ENCODE measurements at places on chromosomes 4 and X. TPM values are rescaled to one million over a fixed set of nuclear protein-coding genes. Genes with fewer than 3 reads are reported as not detected.

GRCh38 chr4:123064390-123064789 lies 142.0 kb upstream of the NUDT6 start:
- DNase-seq = no peak

The CAPN6 gene
- polyA plus RNA-seq = not detected

DNA sequence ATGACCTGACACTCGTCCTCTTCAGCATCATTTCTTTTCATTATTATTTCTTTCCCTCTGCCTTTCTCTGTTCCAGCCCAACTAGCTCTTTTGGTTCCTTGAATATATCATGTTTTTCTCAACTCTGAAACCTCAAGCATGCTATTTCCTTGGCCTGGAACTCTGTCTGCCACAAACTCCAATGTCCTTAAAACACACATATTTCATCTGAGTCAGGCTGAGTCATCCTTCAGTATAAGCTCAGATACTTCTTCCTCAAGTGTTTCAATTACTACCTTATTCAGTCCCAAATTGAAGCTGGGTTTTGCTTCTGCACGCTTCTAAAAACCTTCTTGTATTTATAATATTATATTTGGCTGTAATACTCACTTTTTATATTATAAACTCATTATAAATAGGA lies 424.2 kb downstream of the PDGFC start:
- DNase-seq = no peak

DNA sequence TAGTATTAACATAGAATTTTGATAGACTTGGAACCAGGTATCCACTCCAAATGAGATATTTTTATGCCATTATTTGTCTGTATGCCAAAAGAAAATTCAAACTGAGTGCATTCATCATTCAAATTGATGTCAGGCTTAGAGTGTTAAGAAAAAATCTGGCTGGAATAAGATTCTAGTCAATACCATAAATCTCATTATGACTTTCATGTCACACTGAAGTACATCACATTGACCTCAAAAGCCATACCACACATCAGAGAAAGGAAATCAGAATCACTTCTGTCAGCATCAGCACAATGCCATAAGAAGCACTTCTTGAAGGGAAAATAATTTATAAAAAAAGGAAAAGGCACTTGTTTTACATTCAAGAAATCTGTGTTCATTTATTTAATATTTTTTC lies 119.0 kb upstream of the BMP3 start:
- DNase-seq = no peak

- no peak for DNase-seq
Observed at GRCh38 chrX:39907964-39908661, 189.6 kb downstream of the BCOR start.

- no peak for DNase-seq
Observed at GRCh38 chr4:186643501-186644310, 80.0 kb downstream of the FAT1 start.

The NR0B1 gene
- polyA plus RNA-seq = not detected

The OTC gene
- polyA plus RNA-seq = not detected

- no peak for DNase-seq
Observed at GRCh38 chr4:154854362-154854761, 73.3 kb downstream of the RBM46 start.

GRCh38 chr4:123077330-123077729 lies 154.9 kb upstream of the NUDT6 start:
- no peak for DNase-seq

DNA sequence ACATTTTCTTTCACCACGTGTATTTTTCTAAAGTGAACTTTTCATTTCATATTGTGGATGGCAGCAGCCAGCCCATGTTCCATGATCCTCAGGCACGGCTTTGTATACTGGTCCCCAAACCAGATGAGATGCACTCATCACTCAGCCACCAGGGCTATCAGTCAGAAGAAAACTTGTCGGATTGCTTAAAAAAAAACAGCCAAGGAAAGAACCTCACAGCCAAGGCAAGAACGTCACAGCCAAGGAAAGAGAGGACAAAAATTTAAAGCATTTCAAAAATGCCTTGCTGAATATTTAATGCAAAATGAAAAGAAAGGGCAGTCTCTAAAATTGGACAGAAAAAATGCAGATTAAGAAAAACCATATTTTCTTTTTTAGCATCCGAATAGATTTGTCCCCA lies 333.3 kb downstream of the PDGFC start:
- no peak for DNase-seq

The HGFAC gene
- not detected for polyA plus RNA-seq

DNA sequence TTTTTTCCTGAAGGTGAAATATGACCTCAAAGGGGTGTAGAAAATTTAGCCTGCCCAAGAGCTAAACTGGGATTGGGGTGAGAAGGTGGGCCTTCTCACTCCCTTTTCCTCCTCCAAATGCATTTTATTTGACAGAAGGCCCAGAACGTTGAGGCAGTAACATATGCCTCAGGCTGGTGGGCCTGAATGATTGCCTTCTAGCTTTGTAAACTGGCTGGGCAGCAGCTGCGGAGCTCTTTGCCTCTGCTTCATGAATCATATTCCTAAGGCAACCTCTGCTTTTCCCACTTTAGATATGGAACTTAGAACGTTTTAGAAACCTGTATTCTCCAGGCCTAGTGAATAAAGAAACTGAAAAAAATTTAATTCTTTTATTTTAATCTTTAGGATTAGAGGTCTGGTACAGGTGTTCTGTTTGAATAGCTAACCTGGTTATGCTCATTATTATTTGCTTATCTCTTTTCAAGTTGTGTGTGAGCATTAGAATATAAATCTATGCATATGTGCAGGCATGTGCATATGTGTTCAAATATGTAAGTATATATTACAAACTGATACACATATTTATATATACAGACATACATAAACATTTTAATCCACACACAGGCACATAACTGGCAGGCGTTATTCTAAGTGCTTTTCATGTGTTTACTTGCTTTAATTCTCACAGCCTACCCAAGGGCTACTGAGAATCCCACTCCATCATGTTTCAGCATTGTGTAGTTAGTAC lies 11.5 kb downstream of the PRDM8 start:
- no peak for DNase-seq

The MAP7D3 gene
- polyA plus RNA-seq = 6.2 TPM

The MID1 gene
- polyA plus RNA-seq = not detected

DNA sequence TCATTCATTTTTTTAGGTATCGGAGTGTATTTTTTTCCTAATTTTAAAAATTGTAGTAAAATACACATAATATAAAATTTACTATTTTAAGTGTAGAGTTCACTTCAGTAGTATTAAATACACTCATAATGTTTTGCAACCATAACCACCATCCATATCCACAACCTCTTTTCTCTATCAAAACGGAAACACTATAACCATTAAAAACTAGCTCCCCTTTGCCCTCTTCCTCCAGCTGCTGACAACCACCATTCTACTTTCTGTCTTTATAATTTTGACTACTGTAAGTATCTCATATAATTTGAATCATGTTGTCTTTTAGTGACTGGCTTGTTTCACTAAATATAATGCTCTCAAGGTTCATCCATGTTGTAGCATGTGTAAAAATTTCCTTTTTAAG lies 205.4 kb upstream of the CXorf51B start:
- DNase-seq = no peak

DNA sequence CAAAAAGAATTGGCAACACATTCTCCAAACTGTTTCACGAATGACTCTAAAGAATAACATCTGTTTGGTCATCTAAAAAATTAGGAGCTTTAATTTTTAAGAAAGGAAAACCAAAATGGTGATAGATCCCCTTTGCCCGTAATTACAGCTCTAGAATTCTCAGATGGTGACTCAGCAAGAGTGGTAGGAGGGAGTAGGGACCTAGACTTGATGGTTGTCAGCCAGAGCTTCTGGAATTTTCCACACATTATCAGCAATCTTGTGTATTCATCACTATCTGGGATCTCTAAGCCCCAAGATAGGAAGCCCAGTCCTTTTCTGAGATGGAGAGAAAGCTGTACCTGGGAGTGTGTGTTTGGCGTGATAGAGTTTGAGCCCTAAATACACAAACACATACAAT lies 103.9 kb upstream of the RAB40AL start:
- no peak for DNase-seq

The CPLX1 gene
- not detected for polyA plus RNA-seq

The PPP1R2C gene
- polyA plus RNA-seq = 4.4 TPM

The NFXL1 gene
- polyA plus RNA-seq = 10.0 TPM

DNA sequence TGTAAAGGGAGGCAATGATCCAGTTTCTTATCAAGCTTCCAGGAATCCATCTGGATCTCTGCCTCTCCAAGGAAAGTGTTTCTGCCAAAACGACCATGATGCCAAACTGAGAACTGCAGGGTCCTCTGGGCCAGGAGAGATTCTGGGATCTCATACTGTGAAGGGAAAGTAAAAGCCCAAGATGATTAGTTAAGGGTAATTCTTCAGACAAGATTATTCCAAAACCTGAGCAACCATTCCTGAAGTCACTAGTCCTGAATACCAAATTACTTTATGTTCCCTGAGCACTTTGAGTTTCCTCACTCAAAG lies 42.0 kb downstream of the SRPX2 start:
- DNase-seq = no peak

The ESX1 gene
- not detected for polyA plus RNA-seq

GRCh38 chrX:71128166-71128833 lies 9.9 kb downstream of the MED12 start:
- DNase-seq = no peak

DNA sequence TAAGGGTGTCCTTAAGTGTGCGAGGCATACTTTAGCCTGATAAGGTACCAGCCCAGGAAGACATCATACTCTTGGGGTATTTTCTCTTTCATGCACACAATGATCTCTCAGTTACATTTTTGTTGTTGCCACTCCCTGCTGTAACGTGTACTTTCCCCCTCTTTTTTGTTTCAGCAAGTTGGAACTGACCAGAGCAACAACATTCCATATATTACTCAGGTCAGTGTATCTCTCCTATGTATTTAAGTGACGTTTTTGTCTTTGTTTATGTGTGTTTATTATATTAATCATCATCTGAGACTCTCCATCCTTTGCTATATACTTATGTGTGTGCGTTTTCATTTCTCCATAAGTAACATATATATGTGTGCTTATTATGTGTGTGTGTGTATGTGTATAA lies 71.3 kb upstream of the VBP1 start:
- DNase-seq = no peak

DNA sequence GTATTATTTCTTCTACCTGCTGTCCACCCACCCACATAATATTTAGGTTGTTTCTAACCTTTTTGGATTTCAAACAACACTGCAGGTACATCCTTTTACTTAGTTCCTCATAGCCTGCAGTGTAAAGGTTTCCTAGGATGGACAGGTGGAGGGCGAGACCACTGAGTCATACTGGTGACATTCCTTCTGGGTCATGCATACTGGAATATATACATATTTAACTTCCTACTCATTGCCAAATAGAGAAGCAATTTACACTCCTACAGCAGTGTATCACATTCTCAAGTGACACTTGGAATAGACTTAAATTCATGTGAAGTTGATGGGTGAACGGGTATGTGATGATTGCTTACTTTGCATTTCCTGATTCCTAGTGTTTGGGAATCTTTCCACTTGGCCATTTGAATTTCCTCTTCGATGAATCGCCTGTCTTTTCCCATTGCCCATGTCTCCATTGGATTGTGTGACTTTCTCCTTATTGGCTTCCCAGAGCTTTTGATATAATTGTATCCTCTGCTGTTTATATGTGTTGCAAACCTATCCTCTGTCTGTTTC lies 8.2 kb upstream of the PPP2R2C start:
- DNase-seq = no peak

GRCh38 chrX:107565931-107566603 lies 62.2 kb upstream of the PRPS1 start:
- no peak for DNase-seq

The CT45A1 gene
- not detected for polyA plus RNA-seq

DNA sequence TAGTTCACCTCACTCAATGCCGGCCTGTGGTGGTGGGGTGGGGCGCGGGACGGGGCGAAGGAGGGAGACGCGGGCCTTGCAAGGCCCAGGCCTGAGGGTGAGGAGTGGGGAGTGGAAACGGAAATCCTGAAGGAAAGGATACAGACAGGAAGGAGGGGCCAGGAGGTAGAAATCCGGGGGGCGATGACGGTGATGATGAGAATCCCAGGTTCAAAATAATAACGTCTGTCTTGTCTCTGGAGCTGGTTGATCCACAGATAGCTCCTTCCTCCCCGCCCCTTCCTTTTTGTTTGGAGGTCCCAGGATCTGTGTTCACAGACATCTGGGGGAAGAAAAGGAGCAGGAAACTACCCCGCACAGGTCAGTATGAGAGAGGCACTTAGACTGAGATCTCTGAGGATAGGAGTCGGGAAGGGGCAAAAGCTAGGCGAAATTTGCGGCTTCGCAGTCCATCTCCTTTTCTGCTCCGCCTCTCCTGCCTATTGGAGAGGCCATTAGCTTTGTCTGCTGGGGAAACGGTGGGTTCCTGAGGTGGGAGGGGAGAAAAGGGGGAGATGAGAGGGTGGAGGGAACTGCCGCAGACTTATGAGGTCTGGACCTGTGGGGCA lies 746 bp downstream of the TCEAL7 start:
- no peak for DNase-seq

The ARFIP1 gene
- 15.3 TPM for polyA plus RNA-seq

DNA sequence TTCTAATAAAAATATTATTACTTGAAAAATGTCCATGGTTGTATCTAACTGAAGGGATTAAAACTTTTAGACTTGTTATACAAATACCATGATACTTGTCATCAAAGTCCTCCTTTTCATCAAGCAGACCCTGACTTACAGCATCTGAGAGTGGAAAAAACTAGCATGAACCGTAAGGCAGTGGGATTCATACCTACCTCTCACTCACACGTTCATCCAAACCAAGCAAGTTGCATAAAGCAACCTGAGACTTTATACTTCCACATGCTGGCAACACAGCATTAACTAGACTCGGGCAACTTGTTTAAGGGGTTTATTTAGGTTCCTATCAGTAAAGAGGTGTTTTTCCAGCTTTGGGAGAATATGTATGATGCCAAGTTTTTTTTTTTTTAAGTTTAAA lies 22.6 kb upstream of the TLR7 start:
- DNase-seq = no peak

The SYNPO2 gene
- polyA plus RNA-seq = 0.21 TPM

DNA sequence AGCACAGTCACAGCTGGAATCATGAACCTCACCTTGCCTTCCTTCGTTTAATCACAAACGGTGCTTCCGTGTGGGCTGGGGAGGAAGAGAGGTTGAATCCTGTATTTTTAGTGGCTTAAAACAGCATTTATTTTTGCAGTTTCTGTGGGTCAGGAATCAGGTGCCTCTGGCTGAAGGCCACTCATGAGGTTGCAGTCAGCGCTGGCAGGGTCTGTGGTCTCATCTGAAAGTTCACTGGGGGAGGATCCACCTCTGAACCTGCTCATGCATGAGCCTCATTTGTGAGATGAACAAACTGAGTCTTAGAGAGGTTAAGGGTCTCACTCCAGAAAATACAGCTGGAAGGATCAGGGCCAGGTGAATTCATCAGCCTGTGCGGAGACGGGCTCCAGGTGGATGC lies 17.1 kb upstream of the ABLIM2 start:
- DNase-seq = no peak

GRCh38 chr4:81786766-81787165 lies 315.1 kb upstream of the RASGEF1B start:
- no peak for DNase-seq

The NEUROG2 gene
- not detected for polyA plus RNA-seq

- no peak for DNase-seq
Observed at GRCh38 chr4:142614621-142615323, 231.3 kb downstream of the INPP4B start.

The ANOS1 gene
- not detected for polyA plus RNA-seq

The GLA gene
- 17.0 TPM for polyA plus RNA-seq

The MND1 gene
- polyA plus RNA-seq = 0.31 TPM

The SPATA18 gene
- polyA plus RNA-seq = not detected
